ENCODE measurements at places on chromosomes 11 and 22.

DNA sequence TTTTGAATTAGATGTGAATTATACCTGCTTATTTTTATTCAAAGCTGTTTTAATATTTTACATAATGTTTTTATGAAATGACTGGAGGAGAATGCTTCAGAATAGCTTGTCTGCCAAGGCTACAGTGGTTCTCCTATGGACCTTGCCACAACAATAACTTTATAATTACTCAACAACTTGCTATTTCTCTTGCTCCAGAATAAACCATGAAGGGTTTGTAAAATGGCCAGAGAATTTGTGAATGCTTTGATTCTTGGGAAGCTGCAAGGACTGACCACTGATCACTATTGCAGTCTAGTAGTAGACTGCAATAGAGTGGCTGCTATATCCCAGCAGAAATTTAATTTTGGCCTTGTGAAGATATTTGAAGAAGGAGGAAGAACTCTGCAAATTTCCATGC, 199.7 kb downstream of the FAT3 start:
- no peak overlapping the region for H3K4me3 ChIP-seq
- H3K36me3 ChIP-seq: peaks cover 6% of the 10 kb centered on the region
- H3K27me3 ChIP-seq: no peaks in the 10 kb centered on the region
- H3K4me1 ChIP-seq: peaks cover 27% of the 10 kb centered on the region

DNA sequence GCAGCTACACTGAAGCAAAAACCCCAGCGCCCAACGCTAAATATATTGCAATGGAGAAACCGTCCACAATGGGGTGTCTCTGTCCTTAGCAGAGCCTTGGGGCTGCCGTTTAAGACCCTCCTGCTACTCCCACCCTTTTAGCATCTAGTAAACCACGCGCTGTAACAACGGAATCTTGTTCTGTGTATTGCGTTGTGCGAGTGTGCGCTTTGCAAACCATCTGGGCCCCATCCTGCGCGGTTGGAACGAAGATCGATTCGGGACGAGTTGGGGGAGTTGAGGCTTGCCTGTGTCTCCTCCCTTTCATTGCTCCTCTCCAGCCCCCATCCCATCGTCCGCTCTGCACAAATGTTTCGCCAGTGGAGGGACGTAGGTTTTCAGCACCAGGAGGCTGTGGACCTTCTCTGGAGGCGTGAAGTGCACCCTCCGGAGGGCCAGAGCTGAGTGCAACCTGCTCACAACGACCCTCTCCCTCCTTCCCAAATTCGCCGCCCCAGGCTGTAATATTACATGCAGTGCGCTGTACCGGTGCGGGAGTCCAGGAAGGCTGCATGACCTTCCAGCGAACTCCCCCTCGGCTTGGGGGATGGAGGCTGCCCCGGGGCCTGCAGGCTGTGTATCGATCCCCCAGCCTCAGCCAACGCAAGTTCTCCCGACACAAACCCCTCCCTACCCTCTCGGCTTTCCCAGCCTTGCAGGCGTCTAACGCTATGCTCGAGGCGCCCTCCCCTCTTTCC, 1.6 kb upstream of the KMT2A start:
- H3K4me3 ChIP-seq: peak overlapping the region; percentile 93
- no peak for DNase-seq
- H3K4me1 ChIP-seq: peaks cover 36% of the 10 kb centered on the region
- no peaks in the 10 kb centered on the region for H3K36me3 ChIP-seq

GRCh38 chr22:48410536-48410935, 1417.1 kb downstream of the BRD1 start:
- H3K27ac ChIP-seq: no peak overlapping the region
- no peak overlapping the region for H3K4me3 ChIP-seq
- no peak for DNase-seq
- H3K27me3 ChIP-seq: peaks cover 22% of the 10 kb centered on the region
- no peaks in the 10 kb centered on the region for H3K36me3 ChIP-seq

- H3K36me3 ChIP-seq: peaks cover 22% of the 10 kb centered on the region
- DNase-seq: no peak
- peaks cover 2% of the 10 kb centered on the region for H3K4me1 ChIP-seq
- H3K4me3 ChIP-seq: no peak overlapping the region
- no peaks in the 10 kb centered on the region for H3K27me3 ChIP-seq
Observed at GRCh38 chr11:46800177-46800576, 45.9 kb downstream of the CKAP5 start.

- peak within 1 kb of the TSS; percentile 100 for H3K27ac ChIP-seq
- no peak for DNase-seq
- H3K4me1 ChIP-seq: peaks cover 87% of the 10 kb centered on the region
- peaks cover 43% of the 10 kb centered on the region for H3K36me3 ChIP-seq
- H3K27me3 ChIP-seq: no peaks in the 10 kb centered on the region
Observed at GRCh38 chr11:65422633-65423515, at the start of gene NEAT1. NEAT1 (plus strand) TSS chr11:65422798.

- no peaks in the 10 kb centered on the region for H3K27me3 ChIP-seq
- H3K36me3 ChIP-seq: no peaks in the 10 kb centered on the region
- H3K4me3 ChIP-seq: no peak overlapping the region
- no peak for DNase-seq
- H3K27ac ChIP-seq: no peak overlapping the region
Observed at GRCh38 chr11:46478196-46478595, 86.6 kb upstream of the CHRM4 start.

GRCh38 chr11:133525976-133526375, 6.3 kb downstream of the OPCML start:
- H3K4me3 ChIP-seq: no peak overlapping the region
- peaks cover under 1% of the 10 kb centered on the region for H3K4me1 ChIP-seq
- DNase-seq: no peak

DNA sequence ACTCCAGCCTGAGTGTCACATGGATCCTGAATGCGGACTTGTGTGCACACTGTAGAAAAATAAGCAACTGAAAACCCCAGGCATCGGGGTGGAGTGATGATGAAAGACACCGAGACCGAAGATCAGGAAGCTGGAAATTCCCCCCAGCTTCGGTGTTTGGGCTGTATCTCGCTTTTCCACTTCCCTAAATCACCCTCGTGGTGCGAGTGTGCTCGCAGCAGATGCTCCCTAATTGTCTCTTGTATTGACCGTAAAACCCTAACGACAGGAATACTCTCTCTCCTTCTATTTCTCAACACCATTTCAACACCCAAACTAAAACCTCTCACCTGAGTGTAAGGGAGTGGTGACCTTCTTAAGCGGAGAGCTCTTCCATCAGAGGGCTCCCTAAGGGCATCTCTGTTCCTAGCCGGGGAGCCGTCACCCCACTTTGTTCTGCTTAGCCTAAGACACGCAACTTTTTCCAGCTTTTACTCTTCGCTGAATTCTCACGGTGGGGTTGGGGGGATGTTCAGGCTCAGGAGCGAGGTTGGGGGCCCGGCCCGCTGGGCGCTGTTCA, 635 bp upstream of the GRK3 start:
- peaks cover 18% of the 10 kb centered on the region for H3K4me1 ChIP-seq
- peak overlapping the region; percentile 79 for H3K4me3 ChIP-seq
- no peak overlapping the region for H3K27ac ChIP-seq
- DNase-seq: no peak
- peaks cover 3% of the 10 kb centered on the region for H3K27me3 ChIP-seq
- no peaks in the 10 kb centered on the region for H3K36me3 ChIP-seq

DNA sequence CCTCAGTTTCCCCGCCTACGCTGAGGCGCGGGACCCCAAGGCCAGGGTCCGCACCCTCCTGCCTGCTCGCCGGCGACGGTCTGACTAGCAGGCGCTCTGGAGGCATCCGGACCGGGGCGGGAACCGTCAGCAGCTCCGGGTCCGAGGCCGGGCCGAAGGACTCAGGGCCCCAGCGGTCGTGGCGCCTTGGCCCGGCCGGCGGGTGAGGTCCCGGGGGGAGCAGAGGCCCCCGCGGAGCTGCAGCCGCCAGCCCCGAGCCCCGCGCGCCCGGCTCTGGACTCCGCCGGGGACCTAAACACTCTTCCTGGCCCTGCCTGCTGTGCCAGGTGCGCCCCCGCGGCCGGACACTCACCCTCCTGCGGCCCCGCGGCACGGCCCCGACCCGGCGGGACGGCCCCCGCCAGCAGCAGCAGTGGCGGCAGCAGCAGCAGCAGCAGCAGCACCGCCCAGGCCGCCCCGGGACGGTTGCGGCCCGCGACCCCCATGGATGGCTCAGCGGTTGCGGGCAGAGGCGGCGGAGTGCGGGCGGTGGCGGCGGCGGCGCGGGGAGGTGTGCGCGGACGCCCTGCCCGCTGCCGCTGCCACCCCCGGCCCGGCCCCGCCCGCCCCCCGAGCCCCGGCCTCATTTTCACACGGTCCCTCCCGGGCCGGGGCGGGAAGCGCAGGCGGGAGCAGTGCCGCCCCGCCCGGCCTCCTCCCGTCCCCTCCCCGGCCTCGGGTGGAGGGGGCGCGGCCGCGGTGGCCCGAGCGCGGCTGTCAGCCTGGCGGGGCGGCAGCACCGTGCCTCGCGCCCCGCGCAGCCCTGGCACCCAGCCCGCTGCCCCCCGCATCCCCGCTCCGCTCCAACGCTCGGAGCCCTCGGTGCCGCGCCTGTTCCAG, at the start of gene SCUBE2:
Gene SCUBE2, minus strand, starts transcription at position 556 of the 879 bp plus-strand sequence. Its CDS starts 71 bp downstream, at position 485.
- peaks cover 8% of the 10 kb centered on the region for H3K36me3 ChIP-seq
- no peaks in the 10 kb centered on the region for H3K27me3 ChIP-seq
- peaks cover 12% of the 10 kb centered on the region for H3K4me1 ChIP-seq
- peak within 1 kb of the TSS; percentile 68 for H3K4me3 ChIP-seq
- no peak for DNase-seq

GRCh38 chr11:6400431-6401345, 10.4 kb downstream of the SMPD1 start:
- no peak overlapping the region for H3K4me3 ChIP-seq
- peaks cover 13% of the 10 kb centered on the region for H3K36me3 ChIP-seq
- H3K27ac ChIP-seq: no peak overlapping the region
- H3K27me3 ChIP-seq: no peaks in the 10 kb centered on the region
